HS-5 (cell line): ENCODE measurements at places on chromosomes 2 and 18.
A peak's percentile ranks its signal among the peaks of the same experiment; 100 is the strongest.

DNA sequence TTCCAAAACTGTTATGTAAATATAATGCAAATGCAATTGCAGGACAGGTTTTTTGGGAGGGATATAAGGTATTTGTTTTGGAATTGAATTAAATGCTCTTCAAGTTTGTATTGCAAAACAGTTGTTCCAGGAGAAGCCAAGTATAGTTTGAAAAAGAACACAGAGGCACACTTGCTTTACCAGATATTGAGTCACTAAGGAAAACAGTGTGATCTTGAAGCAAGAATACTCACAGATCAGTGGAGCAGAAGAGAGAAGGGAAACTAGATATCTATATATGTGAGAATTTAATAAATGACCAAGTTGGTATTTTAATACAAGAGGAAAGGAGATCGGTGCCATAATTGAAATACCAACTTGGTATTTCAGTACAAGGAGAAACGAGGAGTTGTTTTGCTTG, 178.9 kb downstream of the CAPN13 start:
- no peak for DNase-seq

DNA sequence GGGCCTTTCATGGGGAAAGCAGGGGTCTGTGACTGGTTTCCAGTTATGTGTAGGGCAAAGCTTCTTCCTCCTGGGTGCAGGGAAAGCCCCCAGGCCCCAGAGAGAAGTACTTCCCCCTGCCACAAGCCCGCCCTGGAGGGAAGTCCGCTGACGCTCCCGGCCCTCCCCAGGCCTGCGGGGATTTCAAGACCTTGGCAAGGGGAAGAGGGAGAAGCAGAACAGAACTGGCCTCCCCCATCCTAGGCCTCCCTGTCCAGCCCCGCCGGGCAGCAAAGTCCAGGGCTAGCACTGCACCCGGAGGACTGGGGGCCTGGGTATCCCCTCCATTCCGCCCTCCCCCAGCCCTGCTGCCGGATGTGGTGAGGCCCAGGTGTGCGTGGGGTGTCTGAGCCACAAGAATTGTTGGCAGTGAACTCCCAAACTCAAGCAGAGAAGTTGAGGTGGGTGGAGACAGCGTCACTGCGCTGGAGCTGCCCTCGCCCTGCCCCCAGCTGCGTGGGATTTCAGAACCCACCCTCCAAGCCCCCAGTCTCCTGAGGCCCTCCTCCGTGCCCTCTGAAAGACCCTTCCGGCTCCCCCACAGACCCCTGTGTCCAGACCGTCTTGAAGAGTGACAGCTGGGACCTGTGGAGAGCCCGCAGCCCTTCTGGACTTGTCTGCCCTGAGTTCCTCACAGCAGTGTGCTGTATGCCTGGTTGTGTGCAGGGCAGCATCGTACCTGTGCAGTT, 1.1 kb upstream of the DUSP2 start:
- DNase-seq = no peak

GRCh38 chr2:233692648-233693047, at the start of gene UGT1A6:
Gene UGT1A6 (plus strand): TSS chr2:233692890. CDS start chr2:233693005, 115 bp downstream.
- no peak for DNase-seq

DNA sequence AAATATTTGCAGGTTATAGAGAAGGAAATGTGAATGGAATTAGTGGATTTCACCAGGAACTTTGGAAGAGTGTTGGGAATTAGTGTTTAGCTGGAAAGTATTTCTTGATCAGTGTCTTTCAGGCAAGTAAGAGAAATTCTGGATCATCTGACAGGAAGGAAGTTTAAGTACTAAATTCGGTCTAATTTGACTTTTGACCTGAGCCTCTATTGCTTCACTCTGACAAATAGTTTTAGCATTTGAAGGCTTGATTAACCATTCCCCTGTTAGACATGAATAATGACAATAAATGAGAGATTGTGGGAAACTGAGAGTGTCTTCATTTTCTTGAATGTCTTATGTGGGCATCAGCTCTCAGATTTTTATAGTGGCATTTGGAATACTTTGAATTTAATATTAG, 16.0 kb downstream of the CCNT2 start:
- peak; percentile 22 for DNase-seq

- no peak for DNase-seq
Measured at GRCh38 chr2:134212746-134213145, 41.1 kb upstream of the MGAT5 start.

- DNase-seq = peak; percentile 81
Measured at GRCh38 chr18:48629730-48630324, 91.0 kb downstream of the CTIF start.

DNA sequence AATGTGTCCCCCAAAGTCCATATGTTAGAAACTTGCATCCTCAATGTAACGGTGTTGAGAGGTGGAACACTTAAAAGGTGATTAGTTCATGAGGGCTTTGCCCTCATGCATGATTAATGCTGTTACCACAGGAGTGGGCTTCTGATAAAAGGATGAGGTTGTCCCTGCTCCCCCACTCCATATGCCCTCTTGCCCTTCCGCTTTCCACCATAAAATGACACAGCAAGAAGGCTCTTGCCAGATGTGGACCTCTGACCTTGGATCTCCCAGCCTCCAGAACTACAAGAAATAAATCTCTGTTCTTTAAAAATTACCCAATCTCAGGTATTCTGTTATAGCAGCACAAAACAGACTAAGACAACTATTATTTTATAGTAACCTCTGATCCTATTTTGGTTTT, 412.1 kb downstream of the NBAS start:
- no peak for DNase-seq

- DNase-seq = no peak
Measured at GRCh38 chr2:180980943-180981911, 822 bp downstream of the UBE2E3 start.
